Smooth muscle cell of the coronary artery (primary cell): ENCODE measurements at places on chromosomes 7 and 10. TPM values are rescaled to one million over a fixed set of nuclear protein-coding genes. Genes with fewer than 3 reads are reported as not detected.

Gene PODXL
- total RNA-seq: 2.6 and 15.6 TPM in 2 replicates

Gene KNDC1
- 0.23 and 1.6 TPM in 2 replicates for total RNA-seq

Gene HOXA9
- total RNA-seq: not detected in 2 replicates

Gene BHLHA15
- total RNA-seq: 0.38 TPM in 1 of 2 replicates, not detected in the other
